ENCODE measurements at places on chromosomes 11 and 22.

- DNase-seq = no peak
Observed at GRCh38 chr11:133895061-133895479, 49.8 kb upstream of the SPATA19 start.

- no peak for DNase-seq
Observed at GRCh38 chr11:56852131-56852530, 103.6 kb upstream of the OR9G4 start.

DNA sequence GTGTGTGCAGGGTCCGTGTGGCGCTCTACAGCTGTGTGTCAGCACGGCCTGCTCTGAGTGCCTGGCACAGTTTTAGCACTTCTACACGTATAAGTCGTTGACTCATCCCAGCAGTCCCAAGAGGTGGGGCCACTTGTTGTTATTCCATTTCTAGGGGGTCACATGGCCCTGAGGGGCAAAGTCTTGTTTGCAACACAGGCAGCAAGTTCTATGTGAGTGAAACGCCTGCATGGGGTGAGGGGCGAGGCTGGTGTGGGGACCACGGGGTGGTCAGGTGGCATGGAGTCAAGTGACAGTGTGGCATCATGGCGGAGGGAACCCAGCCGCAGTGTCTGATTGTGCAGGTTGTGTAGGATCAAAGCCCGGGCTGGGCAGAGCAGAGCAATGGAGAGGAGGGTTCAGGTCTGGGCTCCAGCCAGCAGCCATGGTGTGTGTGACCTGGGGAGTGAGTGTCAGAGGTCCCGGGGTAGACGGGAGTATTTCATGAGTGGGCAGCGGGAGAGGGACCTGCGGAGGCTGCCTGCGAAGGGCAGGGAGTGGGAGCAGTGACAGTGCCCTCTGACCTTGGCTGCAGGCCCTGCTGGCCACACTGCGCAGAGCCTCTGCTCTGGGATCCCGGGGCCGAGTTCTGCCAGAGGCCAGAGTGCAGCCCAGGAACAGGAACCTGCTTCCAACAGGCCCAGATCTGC, 27.9 kb downstream of the SHANK3 start:
- DNase-seq = no peak

- DNase-seq = no peak
Observed at GRCh38 chr22:31841078-31841827, 87.4 kb downstream of the DEPDC5 start.
